ENCODE measurements at places on chromosomes 4 and X.

- DNase-seq = no peak
Measured at GRCh38 chrX:27555514-27555913, 34.6 kb upstream of the DCAF8L2 start.

DNA sequence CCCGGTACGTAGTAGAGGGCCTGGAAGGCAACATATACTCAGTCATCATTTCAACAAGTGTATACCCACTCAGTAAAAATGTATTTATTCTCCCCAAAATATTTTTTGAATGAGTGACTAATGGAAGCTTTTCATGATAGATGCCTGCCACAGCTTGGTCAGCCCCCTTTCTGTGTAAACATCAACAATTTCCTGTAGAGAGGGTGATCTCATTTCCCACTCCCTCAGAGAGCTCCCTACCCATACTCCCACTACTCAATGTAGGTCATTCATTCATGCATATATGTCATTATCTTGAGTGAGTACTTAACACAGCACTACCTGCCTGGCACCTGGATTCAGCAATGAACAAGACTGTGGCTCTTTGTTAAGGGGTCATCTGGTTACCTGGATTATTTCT, 81.9 kb downstream of the STK32B start:
- no peak for DNase-seq

DNA sequence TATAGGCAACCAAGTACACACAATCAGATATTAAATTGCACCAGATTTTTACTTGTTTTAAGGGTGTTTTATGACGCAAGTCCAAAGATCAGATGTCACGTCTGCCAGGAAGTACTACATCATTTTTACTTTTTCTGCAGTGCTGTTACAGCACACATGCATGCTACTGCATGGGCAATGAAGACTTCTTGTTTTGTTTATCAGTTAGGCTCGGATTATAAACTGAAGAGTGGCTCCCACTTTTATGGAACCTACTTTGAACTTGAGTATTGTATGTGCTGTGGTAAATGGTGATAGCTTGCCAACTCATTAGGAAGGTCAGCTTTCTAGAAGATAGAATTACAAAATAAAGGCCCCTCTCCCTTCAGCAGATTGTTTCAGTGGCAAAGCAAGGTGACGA, 131.6 kb downstream of the CEP135 start:
- no peak for DNase-seq

- DNase-seq = no peak
Measured at GRCh38 chrX:135535077-135535940, 14.8 kb downstream of the INTS6L start.

- DNase-seq = no peak
Measured at GRCh38 chr4:113272523-113272922, 223.1 kb downstream of the ANK2 start.

DNA sequence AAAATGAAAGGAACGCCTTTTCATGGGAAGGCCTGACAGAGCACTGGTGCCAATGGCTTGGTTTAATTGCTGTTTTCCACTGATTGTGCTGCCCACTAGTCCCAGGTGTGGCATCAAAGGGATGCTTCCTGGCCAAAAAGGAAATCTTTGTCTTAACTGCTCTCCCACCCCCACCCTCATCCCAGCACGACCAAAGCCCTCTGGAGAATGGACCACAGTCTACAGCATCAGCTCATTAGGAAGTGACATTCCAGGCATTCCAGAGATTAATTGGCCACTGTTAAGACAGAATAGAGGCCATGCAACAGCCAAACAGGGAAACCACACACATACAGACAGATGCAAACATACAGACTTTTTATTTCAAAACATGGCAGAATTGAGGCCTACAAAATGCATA, 143.2 kb downstream of the LHFPL1 start:
- no peak for DNase-seq

GRCh38 chrX:139920316-139920715, 12.5 kb downstream of the ATP11C start:
- no peak for DNase-seq

DNA sequence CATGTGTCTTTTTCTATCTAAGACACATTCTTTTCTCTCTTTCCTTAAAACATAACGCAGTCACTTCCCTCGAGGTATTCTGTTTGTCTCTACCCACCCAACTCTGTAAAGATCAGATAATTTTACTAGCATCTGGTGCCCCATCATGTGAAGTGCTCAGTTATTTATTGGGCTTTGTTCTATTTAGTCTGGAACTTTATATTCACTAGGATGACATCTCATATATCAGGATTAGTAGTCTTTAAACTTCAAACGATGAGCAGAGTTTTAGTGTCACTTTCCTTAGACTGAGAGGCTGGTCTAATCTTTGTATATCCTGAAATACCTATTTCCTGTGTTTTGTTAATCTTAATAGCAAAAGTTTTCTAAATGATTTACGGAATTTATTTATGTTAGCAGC, 445.5 kb upstream of the NDST3 start:
- no peak for DNase-seq

DNA sequence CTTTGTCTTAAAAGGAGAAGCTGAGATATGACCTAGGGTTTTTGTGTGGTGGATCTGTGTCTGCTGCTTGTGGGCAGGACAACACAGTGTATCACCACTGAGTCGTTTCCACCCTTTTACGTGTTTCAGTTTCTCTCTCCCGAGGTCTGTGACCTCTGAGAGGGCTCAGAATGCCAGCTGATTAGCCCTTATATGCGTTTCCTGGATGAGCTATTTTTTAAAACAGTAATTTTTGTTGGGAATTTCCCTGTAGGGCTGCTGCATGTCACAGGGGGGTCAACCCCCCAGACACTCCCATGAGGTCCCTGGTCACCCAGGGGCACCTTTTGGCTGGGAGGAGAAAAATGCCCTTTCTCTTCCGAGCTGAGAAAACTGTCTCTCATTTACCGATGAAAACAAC, 170.4 kb upstream of the CASK start:
- no peak for DNase-seq

- DNase-seq = no peak
Measured at GRCh38 chr4:188021548-188022249, 26.1 kb downstream of the ZFP42 start.

DNA sequence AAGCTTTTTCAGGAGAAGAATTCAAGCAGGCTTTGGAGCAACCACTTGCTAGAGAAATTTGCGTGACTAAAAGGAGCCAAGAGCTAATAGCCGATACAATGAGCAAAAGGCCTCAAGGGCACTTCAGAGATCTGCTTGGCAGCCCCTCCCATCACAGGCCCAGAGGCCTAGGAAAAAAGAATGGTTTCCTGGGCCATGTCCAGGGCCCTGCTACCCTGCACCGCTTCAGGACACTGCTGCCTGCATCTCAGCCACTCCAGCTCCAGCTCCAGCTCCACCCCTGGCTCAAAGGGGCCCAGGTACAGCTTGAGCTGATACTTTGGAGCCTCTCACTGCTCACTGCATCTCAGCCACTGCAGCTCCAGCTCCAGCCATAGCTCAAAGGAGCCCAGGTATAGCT, 98.9 kb downstream of the FAM13A start:
- no peak for DNase-seq

- DNase-seq = peak; percentile 7
Measured at GRCh38 chr4:85747882-85748491, 273.0 kb downstream of the ARHGAP24 start.

DNA sequence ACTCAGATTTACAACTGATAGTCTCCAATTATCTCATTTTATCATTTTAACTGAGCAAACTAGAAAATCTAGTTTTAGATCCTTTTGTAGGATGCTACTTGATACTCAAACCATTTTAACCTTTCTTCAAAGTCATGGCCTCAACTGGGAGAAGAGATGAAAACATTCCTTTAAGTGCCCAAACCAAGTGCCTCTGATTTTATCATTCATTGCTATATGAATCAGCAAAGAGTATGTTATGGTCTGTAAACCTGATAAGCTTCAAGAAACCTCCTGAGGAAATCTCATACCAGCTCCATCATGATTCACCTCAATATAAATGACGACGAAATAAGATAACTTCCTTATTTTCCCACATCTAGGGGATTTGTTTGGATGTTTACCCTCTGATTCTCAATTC, 119.9 kb downstream of the FAM13A start:
- no peak for DNase-seq

DNA sequence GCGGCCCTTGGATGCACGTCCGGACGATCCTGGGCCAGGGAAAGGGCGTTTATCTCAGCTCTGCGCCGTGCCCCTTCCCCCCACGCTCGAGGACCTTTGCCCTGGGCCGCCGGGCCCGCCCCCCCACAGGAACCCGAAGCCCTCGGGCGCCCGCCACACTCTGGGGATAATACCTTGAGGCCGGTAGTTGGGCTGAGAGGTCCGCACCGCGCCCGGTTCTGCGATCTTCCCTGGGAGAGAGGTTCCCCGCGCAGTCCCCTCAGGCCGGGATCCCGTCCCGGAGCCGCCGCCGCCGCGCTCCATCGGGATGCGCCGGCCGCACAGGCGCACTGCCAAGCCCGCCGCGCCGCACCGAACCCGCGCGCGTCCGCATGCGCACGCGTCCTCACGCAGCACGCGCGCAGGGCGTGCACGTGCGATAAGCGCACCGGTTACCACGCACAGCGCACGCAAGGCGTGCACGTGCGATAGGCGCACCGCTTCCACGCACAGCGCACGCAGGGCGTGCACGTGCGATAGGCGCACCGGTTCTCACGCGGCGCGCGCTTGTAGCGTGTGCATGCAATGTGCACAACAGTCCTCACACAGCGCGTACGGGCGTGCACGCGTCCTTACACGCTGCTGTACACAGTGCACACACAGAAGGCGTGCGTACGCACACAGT, at the start of gene MAP7D2:
Gene MAP7D2, minus strand, starts transcription at position 331 of the 664 bp plus-strand sequence. Its CDS starts 28 bp downstream, at position 303.
- no peak for DNase-seq

- no peak for DNase-seq
Measured at GRCh38 chr4:112894951-112895350, 154.5 kb upstream of the ANK2 start.

GRCh38 chr4:2280531-2281300, 18.8 kb upstream of the MXD4 start:
- no peak for DNase-seq

GRCh38 chr4:8393593-8394038, 46.9 kb downstream of the ACOX3 start:
- no peak for DNase-seq

Data from NCI-H2107 (cell line).